ENCODE measurements at places on chromosomes 4 and X.

GRCh38 chr4:48035952-48036351, 19.4 kb downstream of the NIPAL1 start:
- DNase-seq, result no peak

- no peak for DNase-seq
Measured at GRCh38 chr4:48311896-48312295, 29.4 kb upstream of the SLAIN2 start.

GRCh38 chr4:85520765-85521749, 46.1 kb downstream of the ARHGAP24 start:
- DNase-seq, result no peak

GRCh38 chr4:154160519-154161301, 330.9 kb downstream of the DCHS2 start:
- DNase-seq, result no peak

DNA sequence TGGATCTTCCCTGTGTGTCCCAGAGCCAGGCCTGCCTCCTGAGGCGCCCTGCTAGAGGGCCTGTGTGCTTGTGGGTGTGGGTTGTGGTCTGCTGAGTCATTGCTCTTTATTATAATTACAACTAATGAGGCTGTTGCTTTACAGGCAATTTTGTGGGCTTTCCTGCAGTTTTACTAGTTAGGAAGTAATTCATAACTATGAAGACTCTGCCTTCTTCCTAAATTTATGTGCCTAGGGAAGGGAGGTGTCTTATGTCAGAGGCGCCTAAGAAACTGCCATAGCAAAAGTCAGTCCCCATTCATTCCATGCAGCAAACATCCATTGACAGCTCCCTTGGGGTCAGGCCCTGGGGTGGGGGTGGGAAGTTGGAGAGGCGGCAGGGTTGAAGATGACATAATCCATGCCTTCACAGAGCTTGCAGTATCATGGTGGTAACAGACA, 359.2 kb downstream of the IDS start:
- DNase-seq, result no peak

DNA sequence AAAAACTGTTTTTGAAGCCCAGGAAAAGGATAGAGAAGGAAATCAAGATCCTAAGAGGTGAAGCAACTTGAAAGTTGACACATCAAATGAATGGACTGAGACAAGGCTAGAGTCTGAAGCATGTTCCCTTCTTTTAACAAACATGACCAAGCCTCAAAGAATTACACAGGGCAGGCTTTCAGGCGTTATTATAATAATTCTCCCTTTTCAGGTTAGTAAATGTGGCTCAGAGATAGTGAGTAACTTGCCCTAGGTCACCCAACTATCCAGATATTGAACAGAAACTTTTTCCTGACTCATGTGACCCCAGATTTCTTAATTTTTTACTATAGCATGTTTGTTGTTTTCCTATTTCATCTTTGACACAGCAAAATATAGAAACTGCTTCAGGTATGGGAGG, 91.7 kb downstream of the PPP1R2C start:
- no peak for DNase-seq

DNA sequence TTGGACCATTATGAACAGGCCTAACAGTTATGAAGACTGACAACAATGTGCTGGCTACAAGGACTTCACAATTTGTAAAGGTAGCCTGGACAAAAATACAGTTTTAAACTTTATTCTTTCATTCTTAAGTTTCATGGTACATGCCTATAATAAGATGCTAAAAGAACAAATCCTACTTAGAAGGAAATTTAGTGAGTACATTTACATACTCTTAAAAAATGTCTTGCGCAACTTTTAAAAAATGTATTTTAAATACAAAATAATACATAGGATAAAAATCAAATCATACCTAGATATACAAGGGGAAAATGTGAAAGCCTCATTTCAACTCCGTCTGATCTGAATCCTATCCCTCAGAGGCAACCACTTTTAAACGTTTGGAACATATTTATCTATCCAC, 200.7 kb upstream of the SPIN4 start:
- DNase-seq, result no peak

DNA sequence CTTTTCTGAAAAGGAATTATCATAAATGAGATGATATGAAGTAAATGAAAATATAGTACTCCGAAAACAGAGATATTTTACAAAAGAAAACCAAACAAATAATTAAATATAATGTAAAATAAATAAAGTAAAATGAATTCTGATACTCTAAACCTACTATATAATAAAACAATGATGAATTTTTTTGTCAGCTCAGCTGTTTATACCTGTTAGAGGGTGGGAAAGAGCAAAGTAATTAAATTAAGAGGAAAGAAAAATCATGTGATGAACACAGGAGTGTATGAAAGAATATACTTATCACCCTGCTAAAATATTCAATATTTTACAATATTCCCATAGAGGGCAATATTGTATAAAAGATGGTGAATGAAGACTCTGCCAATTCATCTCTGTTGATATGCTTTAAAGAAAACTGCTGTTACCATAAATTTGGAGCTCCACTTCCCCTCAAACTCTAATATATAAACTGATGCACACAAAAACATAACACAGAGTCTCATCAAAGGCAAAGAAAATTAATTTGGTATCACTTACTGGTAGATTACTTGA, 6.5 kb upstream of the NDST4 start:
- no peak for DNase-seq

- DNase-seq, result no peak
Measured at GRCh38 chr4:61200916-61201526, 895 bp downstream of the ADGRL3 start.

- DNase-seq, result no peak
Measured at GRCh38 chr4:61299316-61299715, 99.2 kb downstream of the ADGRL3 start.

DNA sequence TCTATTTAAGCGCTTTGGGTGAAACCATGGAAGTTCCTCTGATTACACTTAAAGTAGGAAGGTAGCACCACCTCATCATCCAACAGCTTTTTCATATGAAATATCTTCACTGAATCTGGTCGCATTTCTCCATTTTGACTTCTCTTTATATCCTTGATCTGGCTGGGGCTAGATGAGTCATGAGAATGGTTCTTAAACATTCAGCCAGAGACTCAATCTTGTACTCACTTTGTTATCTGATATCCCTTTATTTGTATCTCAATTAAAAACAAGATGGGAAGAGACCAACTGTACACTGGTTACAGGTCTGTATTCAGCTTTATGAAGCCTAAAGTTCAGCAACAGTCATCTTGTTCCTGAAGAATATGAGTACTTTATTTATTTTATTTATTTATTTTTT, 84.9 kb downstream of the CBLL2 start:
- DNase-seq, result no peak

DNA sequence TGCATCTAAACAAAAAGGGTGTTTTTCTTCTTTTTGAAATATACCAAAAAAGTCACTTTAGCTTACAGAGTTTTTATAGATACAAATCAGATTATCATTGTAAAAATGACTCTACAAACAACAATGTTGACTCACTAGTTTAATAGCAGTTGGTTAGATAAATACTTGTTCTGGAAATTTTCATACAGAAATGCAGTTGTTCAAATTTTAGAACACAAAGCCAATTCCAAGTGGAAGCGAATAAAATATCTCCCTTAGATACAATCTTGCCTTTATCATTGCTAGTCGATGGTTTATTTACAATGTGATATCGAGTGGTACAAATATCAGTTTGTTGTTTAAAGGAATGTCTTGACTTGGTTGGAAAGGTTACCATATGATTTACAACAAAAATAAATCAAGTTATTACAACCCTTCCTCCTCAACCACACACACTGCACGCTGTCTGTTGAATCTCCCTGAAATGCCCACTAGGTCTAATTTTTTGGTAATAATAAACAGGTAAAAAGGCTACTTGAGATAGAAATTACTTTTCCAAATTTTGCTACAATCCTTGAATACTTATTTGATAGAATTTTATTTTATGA, 114.8 kb downstream of the CDS1 start:
- DNase-seq, result no peak

DNA sequence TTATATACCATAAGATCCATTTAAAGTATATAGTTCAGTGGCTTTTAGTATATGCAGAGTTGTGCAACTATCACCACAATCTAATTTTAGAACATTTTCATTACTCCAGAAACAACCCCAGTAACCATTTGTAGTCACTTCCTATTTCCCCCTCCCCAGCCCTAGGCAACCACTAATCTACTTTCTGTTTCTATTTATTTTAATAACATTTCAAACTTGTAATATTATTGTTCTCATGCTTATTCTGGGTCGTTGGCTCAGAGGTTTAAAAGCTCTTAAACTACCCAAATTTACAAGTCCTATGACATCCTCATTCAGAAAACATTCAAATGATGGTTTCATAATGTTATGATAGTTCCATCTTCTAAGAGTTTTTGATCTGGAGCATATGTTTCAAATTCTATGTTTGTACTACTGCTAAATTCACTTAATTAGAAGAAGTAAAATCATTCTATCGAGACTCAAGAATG, 18.4 kb downstream of the XIAP start:
- no peak for DNase-seq

DNA sequence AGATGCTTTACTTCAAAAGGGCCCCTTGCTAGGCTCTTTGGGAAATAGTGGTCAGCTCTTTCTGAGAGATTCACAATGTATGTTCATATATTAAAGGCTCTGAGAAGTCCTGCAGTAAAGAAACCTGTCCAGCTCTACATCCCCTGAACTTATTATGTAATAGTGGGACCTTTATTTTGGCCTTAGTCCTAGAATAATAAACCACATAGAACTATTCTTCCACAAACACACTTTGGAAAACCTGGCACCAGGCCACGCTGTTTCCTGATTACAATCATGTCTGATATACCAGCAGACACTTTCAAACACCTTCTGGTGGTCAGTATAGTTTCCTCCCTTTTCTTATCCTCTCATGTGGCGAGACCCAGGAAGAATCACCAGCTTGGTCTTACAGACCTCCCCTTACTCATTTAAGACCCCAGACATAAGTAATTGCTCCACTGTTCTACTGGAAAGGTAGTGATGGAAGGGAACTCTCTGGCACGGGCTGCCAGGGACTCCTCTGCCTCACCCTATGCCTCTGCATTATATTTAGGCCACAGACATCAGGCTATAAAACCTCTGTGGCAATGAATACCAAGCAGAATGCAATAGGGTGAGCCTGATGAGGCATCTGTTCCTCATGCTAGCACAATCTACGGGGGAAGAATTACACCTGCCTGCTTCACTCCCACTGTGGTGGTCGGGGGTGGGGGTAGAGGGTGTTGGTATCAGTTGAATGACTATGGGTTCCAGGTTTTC, 5.7 kb upstream of the PPEF1 start:
- no peak for DNase-seq

DNA sequence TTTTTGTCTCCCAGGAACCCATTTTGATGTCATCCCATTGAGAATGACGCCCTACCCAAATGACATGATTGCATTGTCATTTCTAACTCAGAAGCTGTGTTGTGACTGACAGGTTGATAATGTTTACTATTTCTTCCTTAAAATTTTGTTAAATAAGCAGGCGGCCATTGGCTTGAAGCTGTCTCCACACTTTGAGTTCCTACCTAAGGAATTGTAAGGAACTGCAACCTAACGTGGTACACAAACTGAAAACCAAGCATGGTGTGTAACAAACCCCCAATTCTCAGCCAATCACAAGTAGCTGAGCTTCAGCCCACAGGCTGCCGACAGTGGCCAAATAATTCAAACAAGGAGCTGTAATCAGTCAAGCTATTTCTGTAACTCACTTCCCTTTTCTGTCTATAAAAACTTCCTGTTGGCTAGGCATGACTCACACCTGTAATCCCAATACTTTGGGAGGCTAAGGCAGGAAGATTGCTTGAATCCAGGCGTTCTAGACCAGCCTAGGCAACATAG, 2.9 kb upstream of the MND1 start:
- no peak for DNase-seq

- DNase-seq, result no peak
Measured at GRCh38 chrX:63561425-63561824, 210.3 kb upstream of the SPIN4 start.

- DNase-seq, result no peak
Measured at GRCh38 chr4:1465173-1466033, 59.2 kb upstream of the NKX1-1 start.

GRCh38 chr4:23614284-23614892, 275.5 kb downstream of the PPARGC1A start:
- DNase-seq, result no peak

DNA sequence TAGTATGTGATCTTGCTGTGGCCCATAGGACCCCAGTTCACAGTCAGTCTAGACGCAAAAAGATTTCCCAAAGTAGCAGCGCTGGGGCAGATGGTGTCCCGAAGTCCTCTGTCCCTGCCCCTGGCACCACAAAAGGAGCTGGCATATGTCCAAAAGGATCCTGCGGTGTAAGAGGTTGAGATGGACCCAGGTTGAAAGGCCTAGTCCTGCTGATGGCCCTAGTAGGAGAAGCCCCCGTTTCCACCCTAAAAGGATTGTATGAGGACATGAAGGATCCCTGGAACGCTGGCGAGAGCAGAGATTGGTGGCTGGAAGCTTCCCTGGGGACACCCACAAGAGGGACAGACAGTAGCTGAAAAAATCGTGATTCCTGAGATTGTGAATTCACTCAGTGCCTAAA, 58.0 kb upstream of the DCAF8L1 start:
- DNase-seq, result no peak

GRCh38 chr4:121764702-121765367, at the start of gene SMIM43:
Gene SMIM43, minus strand, starts transcription at chr4:121765164. Its CDS starts 59 bp downstream, at chr4:121765105.
- no peak for DNase-seq

DNA sequence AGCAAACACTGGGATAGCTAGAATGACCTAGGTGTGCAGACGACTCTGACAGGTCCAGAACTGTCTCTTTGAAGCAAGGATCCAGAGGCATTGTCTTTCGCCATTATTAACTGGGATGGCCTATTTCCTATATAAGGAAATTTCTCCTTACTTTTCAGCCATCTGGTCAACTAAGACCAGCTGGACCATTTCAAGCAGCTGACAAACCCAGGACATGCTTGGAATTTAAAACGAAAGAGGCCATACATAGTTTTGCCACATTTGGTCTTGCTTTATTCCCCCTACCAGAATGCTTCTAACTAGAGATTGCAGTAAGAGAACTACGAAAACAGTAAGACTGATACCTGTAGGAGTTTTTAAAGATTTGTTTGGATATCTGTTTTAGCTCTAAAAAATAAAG, 87.0 kb downstream of the GLRA2 start:
- no peak for DNase-seq

DNA sequence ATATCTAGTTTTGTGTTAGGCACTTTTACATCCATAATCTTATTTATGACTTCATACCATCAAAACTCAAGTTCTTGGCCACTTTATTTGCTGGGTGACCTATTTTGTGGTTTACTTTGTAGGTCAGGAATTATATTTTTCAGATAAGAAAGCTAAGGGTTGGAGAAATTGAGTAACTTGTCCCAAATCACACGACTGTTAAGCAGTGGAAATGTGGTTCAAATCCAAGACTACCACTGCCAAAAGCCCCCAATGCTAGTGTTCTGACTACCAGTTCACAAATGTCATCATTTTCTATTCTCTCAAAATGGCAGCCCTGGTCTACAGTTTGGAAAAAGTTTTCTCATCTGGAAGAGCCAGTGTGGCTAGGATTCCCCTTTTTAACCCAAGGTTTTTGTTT, 74.6 kb downstream of the OPHN1 start:
- no peak for DNase-seq

Data from activated T-cell treated with anti-CD3 and anti-CD28 coated beads, Interleukin-2, amount 50 U/mL, for 1 hour (primary cell).